GM23338 (cell line): ENCODE measurements at places on chromosomes 16 and 17. TPM values are rescaled to one million over a fixed set of nuclear protein-coding genes. Genes with fewer than 3 reads are reported as not detected.

TRPV3 gene
- total RNA-seq: 0.69 and 0.70 TPM in 2 replicates

MAP2K6 gene
- 26.3 and 27.0 TPM in 2 replicates for total RNA-seq

CTRB1 gene
- not detected in 2 replicates for total RNA-seq

C17orf67 gene
- total RNA-seq: 0.85 and 1.0 TPM in 2 replicates

TTYH2 gene
- 3.9 and 5.2 TPM in 2 replicates for total RNA-seq

NT5C3B gene
- total RNA-seq: 68.9 and 78.3 TPM in 2 replicates

SLC38A8 gene
- not detected in 2 replicates for total RNA-seq

KCNJ12 gene
- 0.97 and 2.4 TPM in 2 replicates for total RNA-seq

ATP2C2 gene
- total RNA-seq: 2.1 and 2.3 TPM in 2 replicates

ZNF287 gene
- 2.1 and 5.1 TPM in 2 replicates for total RNA-seq

LPO gene
- total RNA-seq: 0.35 and 0.62 TPM in 2 replicates

PLLP gene
- total RNA-seq: 2.1 and 6.1 TPM in 2 replicates

ITGB3 gene
- 0.52 TPM in 1 of 2 replicates, not detected in the other for total RNA-seq

GRCh38 chr17:64022611-64023063, 2.2 kb upstream of the ICAM2 start:
- no peak overlapping the region for H3K4me3 ChIP-seq
- no peaks in the 10 kb centered on the region for H3K4me1 ChIP-seq
- no peak for DNase-seq
- no peaks in the 10 kb centered on the region for H3K36me3 ChIP-seq
- 0 out of 2 replicates have a peak, but pooled peaks cover 4% of the 10 kb centered on the region for H3K27me3 ChIP-seq

- DNase-seq: no peak
- H3K27ac ChIP-seq: no peak overlapping the region
- H3K4me1 ChIP-seq: peaks cover 10% of the 10 kb centered on the region; the same call in 1 of the 2 replicates
- no peaks in the 10 kb centered on the region for H3K27me3 ChIP-seq
- no peaks in the 10 kb centered on the region for H3K36me3 ChIP-seq
Observed at GRCh38 chr16:8972843-8973586, 9.3 kb upstream of the USP7 start.

- H3K36me3 ChIP-seq: no peaks in the 10 kb centered on the region
- no peak for DNase-seq
- no peaks in the 10 kb centered on the region for H3K27me3 ChIP-seq
- no peaks in the 10 kb centered on the region for H3K4me1 ChIP-seq
Observed at GRCh38 chr17:64326420-64327054, 63.5 kb upstream of the TEX2 start.

DNA sequence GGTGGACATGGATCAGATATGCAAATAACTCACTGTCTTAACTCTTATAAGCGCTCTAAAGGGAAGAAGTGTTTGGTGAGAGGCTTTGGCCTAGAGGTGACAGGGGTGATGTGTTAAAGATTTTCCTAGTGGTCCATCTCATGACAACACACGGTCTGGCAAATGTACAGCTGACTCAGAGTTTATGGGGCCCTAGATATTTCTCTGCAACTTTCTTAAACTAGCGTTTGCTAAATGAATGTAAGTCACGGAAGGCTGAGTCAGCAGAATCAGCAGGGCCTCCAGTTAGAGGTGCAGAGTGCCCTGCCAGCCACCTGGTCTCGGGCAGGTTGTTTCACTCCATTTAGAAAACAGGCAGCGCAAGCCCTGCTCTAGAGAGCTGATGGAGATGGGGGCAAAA, 40.1 kb downstream of the CLEC16A start:
- H3K27me3 ChIP-seq: no peaks in the 10 kb centered on the region
- H3K4me1 ChIP-seq: no peaks in the 10 kb centered on the region
- H3K36me3 ChIP-seq: no peaks in the 10 kb centered on the region; the same call in 1 of the 2 replicates
- H3K4me3 ChIP-seq: no peak overlapping the region
- no peak for DNase-seq
- H3K27ac ChIP-seq: no peak overlapping the region

- no peaks in the 10 kb centered on the region for H3K4me1 ChIP-seq
- DNase-seq: no peak
- H3K27ac ChIP-seq: no peak within 1 kb of the TSS
Observed at GRCh38 chr17:64448665-64449512, at the start of gene MILR1. TSS of gene MILR1 (plus strand) at chr17:64449115. CDS start at chr17:64449169, 54 bp downstream.

GRCh38 chr16:77868478-77868877, 80.1 kb downstream of the VAT1L start:
- H3K27ac ChIP-seq: no peak overlapping the region
- H3K36me3 ChIP-seq: no peaks in the 10 kb centered on the region
- no peak for DNase-seq

DNA sequence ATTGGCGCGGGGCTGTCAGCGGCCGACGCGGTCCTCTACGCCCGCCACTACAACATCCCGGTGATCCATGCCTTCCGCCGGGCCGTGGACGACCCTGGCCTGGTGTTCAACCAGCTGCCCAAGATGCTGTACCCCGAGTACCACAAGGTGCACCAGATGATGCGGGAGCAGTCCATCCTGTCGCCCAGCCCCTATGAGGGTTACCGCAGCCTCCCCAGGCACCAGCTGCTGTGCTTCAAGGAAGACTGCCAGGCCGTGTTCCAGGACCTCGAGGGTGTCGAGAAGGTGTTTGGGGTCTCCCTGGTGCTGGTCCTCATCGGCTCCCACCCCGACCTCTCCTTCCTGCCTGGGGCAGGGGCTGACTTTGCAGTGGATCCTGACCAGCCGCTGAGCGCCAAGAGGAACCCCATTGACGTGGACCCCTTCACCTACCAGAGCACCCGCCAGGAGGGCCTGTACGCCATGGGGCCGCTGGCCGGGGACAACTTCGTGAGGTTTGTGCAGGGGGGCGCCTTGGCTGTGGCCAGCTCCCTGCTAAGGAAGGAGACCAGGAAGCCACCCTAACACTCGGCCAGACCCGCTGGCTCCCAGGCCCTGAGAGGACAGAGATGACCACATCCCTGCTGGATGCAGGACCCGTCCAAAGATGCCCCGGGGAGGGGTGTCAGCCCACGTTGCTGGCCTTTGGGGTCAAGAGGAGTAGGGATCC, 2.4 kb upstream of the NECAB2 start:
- DNase-seq: no peak
- H3K36me3 ChIP-seq: no peaks in the 10 kb centered on the region
- peaks cover 13% of the 10 kb centered on the region for H3K27me3 ChIP-seq
- H3K27ac ChIP-seq: no peak overlapping the region
- H3K4me1 ChIP-seq: no peaks in the 10 kb centered on the region; the same call in 1 of the 2 replicates

GRCh38 chr16:60816461-60816860, 1219.8 kb downstream of the CDH8 start:
- H3K27me3 ChIP-seq: no peaks in the 10 kb centered on the region
- H3K4me1 ChIP-seq: no peaks in the 10 kb centered on the region
- DNase-seq: no peak
- no peak overlapping the region for H3K27ac ChIP-seq

GRCh38 chr17:7888184-7888920, at the start of gene CHD3:
TSS of gene CHD3 (plus strand) at chr17:7888789. CDS start at chr17:7889001, 212 bp downstream.
- no peak within 1 kb of the TSS for H3K27ac ChIP-seq
- peak within 1 kb of the TSS; percentile 65 for H3K4me3 ChIP-seq
- peak; percentile 23 for DNase-seq
- peaks cover 46% of the 10 kb centered on the region for H3K27me3 ChIP-seq

GRCh38 chr17:43759836-43760235, 1.2 kb upstream of the SOST start:
- H3K27me3 ChIP-seq: peaks cover 13% of the 10 kb centered on the region
- DNase-seq: no peak
- no peak overlapping the region for H3K27ac ChIP-seq
- peak overlapping the region; percentile 21; the same call in 1 of the 2 replicates for H3K4me3 ChIP-seq
- H3K36me3 ChIP-seq: no peaks in the 10 kb centered on the region

- no peak for DNase-seq
- H3K27ac ChIP-seq: no peak overlapping the region
- no peaks in the 10 kb centered on the region for H3K4me1 ChIP-seq
- H3K4me3 ChIP-seq: no peak overlapping the region
- H3K27me3 ChIP-seq: no peaks in the 10 kb centered on the region
- H3K36me3 ChIP-seq: no peaks in the 10 kb centered on the region
Observed at GRCh38 chr16:86073103-86073625, 174.2 kb downstream of the IRF8 start.

DNA sequence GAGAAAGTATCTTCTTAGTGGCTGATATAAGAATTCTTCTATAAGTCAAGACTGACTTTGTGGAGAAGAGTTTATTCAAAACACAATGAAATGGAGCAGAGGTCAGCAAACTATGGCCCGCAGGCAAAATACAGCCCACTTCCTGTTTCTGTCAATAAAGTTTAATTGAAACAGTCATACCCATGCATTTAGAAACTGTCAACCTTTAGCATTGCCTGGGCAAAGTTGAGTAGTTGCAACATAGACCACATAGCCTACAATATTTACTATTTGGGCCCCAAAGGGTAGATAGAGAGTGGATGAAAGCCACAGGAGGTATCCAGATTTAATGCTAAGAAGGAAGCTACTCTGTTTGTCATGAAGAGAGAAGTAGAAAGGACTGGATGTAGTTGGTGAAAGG, 38.0 kb downstream of the ACSM2B start:
- no peaks in the 10 kb centered on the region for H3K4me1 ChIP-seq
- H3K36me3 ChIP-seq: no peaks in the 10 kb centered on the region
- no peak for DNase-seq
- no peaks in the 10 kb centered on the region for H3K27me3 ChIP-seq

DNA sequence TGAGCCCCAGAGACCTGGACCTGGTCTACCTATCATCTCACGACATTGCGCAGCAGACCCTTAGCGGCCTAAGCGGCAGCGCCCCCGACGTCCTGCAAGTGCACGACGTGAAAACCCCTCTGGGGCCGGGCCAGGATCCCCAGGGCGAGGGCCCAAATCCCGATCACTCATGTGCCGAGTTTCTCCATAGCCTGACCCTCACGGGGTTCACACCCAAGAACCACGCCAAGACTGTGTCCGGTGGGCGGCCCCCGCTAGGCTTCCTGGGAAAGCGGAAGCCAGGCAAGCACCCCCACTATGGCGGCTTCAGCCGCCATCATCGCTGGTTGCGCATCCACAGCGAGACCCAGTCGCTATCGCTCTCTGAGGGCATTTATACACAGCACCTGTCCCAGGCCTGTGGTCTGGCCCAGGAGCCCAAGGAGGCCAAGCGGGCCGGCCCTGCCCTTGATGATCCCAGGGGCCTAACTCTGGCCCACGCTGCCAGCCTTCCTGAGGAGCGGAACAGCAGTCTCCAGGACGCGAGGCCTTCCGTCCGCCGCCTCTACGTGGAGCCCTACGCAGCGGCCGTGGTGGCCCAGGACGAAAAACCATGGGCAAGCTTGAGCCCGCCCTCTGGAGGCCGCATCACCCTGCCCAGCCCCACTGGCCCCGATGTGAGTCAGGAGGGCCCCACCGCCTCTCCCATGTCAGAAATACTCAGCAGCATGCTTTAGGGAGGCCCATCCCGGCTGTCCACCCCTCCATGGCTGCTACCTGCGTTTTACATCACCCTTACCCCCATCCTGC, 82.8 kb upstream of the NOG start:
- H3K36me3 ChIP-seq: no peaks in the 10 kb centered on the region
- DNase-seq: peak; percentile 21
- no peaks in the 10 kb centered on the region for H3K27me3 ChIP-seq

DNA sequence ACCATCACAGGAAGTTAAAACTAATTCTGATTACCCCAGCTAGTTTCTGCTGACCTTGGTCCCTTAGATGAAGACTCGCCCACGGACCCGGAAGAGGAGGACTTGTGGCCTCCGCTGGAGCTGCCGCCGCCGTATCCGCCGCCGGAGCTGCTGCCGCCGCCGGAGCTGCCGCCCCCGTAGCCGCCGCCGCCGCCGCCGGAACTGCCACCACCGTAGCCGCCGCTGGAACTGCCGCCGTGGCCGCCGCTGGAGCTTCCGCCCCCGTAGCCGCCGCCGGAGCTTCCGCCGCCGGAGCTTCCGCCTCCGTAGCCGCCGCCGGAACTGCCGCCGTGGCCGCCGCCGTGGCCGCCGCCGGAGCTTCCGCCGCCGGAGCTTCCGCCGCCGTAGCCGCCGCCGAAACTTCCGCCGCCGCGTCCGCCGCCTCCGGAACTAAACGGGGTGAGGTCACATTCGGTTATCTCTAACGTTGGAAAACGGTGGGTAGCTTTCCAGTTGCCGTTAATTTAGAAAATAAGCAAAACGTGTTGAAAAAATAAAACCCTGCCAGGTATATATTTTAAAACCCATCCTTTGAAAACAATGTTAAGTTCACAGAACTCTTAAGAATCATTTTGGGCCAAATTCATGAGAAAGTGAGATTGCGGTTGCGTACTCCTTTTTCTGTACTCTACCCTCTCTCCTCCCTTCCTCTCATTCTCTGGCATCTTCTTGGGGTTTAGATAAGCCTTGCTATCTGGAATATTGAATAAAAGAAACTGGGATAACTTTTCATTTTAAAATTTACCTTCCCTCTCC, 3.5 kb downstream of the KRT10 start:
- no peaks in the 10 kb centered on the region for H3K27me3 ChIP-seq
- peaks cover 5% of the 10 kb centered on the region; the same call in 1 of the 2 replicates for H3K36me3 ChIP-seq
- DNase-seq: peak; percentile 79
- peaks cover 10% of the 10 kb centered on the region; the same call in 1 of the 2 replicates for H3K4me1 ChIP-seq
- H3K4me3 ChIP-seq: peak overlapping the region; percentile 94
- peak overlapping the region; percentile 86 for H3K27ac ChIP-seq

DNA sequence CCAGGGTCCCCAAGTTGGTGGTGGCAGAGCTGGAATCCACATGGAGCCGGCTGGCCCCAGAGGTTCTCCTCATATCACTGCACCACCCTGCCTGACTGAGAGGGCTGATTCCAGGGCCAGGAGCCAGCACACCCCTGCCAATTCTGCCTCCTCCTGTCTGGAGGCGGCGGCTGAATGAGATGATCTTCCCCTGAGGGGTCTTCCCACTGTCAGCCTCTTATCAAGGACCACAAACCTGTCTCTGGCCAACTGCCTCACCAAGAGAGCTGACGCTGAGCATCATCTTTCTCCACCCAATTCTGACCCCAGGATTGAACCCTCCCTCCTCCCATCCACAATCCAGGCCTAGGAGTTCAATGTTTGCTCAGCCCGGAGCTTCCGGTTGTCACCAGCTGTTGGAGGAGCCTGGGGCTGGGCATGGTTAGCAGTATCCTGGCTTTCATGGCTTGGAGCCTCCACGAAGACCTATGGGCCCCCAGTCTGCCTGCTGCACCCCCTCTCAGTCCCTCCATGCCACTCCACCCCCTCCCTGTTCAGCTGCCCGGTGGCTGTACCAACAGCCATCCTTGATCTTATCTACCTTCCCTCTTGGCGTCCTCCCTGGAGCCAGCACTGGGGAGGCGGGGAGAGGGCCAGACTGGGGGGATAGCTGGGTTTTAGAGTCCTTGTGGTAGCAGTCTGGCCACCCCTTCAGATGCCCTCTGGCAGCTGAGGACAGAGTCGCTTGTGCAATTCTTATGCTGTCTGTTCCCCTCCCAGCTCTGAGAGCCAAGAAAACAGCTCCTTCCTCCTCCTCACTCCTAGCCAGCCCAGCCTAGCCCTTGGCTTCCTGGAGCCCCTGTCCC, 25.6 kb downstream of the ABCC3 start:
- peaks cover 9% of the 10 kb centered on the region for H3K4me1 ChIP-seq
- no peak for DNase-seq
- H3K27me3 ChIP-seq: no peaks in the 10 kb centered on the region
- H3K36me3 ChIP-seq: no peaks in the 10 kb centered on the region
- no peak overlapping the region for H3K27ac ChIP-seq

GRCh38 chr17:32946375-32947135, 18.6 kb downstream of the TMEM98 start:
- H3K36me3 ChIP-seq: no peaks in the 10 kb centered on the region
- no peaks in the 10 kb centered on the region for H3K27me3 ChIP-seq

- H3K4me3 ChIP-seq: peak overlapping the region; percentile 69
- DNase-seq: peak; percentile 94
- H3K36me3 ChIP-seq: no peaks in the 10 kb centered on the region
- no peak overlapping the region for H3K27ac ChIP-seq
Observed at GRCh38 chr16:67169642-67170167, 633 bp upstream of the NOL3 start.

- no peak overlapping the region for H3K27ac ChIP-seq
- H3K4me3 ChIP-seq: no peak overlapping the region
- H3K36me3 ChIP-seq: 0 out of 2 replicates have a peak, but pooled peaks cover 4% of the 10 kb centered on the region
- H3K27me3 ChIP-seq: no peaks in the 10 kb centered on the region
- DNase-seq: no peak
Observed at GRCh38 chr16:364595-365491, 5.5 kb downstream of the MRPL28 start.
